ENCODE measurements at places on chromosomes 5 and 9.

DNA sequence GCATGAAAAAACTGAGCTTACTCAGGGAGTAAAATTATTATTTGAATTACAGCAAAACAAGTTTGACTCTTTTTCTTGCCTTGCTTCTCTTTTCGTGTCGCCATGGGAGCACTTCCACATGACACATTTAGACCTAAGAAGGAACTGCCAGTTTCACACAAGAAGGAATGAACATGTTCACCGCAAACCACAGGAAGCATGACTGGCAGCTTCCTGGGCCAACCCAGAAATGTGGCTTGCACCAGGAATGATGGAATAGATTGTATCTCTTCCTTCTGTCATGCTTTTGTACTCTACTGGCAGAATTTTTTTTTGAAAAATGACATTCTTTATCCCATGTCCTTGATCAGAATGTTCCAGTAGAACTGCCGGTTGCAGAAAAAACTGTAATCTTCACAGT, 32.9 kb upstream of the MAN2A1 start:
- DNase-seq: peak; percentile 19

DNA sequence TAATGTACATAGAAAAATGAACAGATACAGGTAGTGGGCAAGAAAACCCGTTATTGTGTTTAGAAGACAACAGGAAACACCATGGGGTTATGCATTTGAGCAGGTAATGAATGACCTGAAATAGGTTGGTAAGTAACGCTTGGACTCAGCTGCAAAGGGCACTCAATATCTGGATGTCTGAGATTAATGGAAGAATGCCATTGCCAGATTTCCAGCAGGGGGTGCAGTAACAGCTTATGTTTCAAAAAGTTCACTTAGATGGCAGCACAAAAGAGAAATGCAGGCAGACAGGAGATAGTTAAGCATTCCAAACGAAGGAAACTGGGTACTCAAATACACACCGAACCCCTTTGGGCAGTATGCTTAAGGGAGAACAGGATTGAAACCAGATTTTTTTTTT, 285.5 kb upstream of the VLDLR start:
- no peak for DNase-seq

GRCh38 chr9:121584421-121584820, 67.0 kb upstream of the DAB2IP start:
- DNase-seq: no peak

- DNase-seq: no peak
These were observed 15.6 kb upstream of the NREP start for GRCh38 chr5:111772456-111773122.

GRCh38 chr5:159338118-159338517, 7.8 kb upstream of the IL12B start:
- DNase-seq: no peak
